ENCODE measurements at places on chromosomes 2 and 18. TPM values are rescaled to one million over a fixed set of nuclear protein-coding genes. Genes with fewer than 3 reads are reported as not detected.

GRCh38 chr18:75785206-75785605 lies 357.7 kb upstream of the SMIM21 start:
- no peak overlapping the region for H3K4me3 ChIP-seq
- no peaks in the 10 kb centered on the region for H3K36me3 ChIP-seq
- H3K27ac ChIP-seq, result no peak overlapping the region
- H3K4me1 ChIP-seq, result no peaks in the 10 kb centered on the region
- H3K27me3 ChIP-seq, result no peaks in the 10 kb centered on the region
- DNase-seq, result no peak

DNA sequence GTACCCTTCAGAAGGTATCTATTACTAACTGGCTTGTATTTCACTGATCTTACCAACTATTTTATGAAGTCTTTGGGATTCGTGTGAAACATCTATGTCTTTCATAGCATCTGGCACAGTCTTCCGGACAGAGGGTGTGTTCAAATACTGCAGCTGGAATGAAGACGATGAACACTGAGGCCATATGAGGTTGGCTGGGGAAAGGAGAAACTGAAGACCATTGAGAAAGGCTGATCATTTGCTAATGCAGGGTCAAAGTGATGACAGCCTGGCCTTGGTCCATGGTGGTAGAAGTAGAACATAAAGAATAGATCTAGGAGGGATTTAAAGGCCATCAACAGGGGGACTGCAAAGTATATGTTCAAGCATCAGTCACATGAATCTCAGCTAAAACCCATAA lies 132.7 kb downstream of the CCBE1 start:
- peaks cover 5% of the 10 kb centered on the region for H3K4me1 ChIP-seq
- DNase-seq, result no peak

SIX3 gene
- 0.17 TPM for total RNA-seq

PDCD1 gene
- 1.5 TPM for total RNA-seq

NTSR2 gene
- not detected for total RNA-seq

CWC22 gene
- total RNA-seq, result 20.3 TPM

LIMS2 gene
- total RNA-seq, result 342 TPM

DNA sequence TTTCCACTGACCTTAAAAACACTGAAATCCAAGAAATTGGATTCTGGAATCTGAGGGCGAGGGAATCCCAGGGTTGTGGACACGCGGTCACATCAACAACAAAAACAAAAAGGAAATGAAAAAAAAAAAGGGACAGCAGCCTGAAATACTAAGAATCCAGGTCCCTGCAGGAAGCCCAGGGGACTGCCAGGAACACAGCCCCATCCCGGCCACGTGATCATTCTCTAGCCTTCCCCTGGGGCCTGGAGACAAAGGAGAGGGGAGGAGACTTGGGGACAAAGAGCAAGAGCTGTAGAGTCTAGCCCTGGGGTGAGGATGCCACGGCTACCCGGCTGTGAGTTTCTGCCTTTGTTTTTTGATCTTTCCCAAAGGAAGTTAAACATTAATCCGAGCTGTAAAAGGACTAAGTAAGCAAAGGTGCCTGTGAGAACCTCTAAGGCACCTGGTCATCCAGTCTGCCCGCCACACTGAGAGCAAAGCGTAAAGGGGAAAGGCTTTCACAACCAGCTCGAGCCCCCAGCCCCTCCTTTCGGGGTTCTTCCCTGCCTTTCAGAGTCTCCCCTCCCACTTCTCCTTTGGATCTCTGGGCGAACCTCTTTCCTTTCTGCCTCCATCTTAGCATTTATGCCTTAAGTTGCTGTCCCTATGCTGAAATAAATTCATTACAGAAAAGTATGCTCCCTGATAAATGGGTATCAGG lies 57.9 kb upstream of the MSH2 start:
- peak overlapping the region; percentile 50 for H3K27ac ChIP-seq
- no peaks in the 10 kb centered on the region for H3K36me3 ChIP-seq
- DNase-seq, result no peak
- H3K4me3 ChIP-seq, result peak overlapping the region; percentile 37
- H3K4me1 ChIP-seq, result peaks cover 18% of the 10 kb centered on the region
- no peaks in the 10 kb centered on the region for H3K27me3 ChIP-seq

GRCh38 chr2:205428811-205429210 lies 253.5 kb upstream of the NRP2 start:
- H3K4me1 ChIP-seq, result no peaks in the 10 kb centered on the region
- no peaks in the 10 kb centered on the region for H3K36me3 ChIP-seq
- H3K4me3 ChIP-seq, result no peak overlapping the region
- no peak overlapping the region for H3K27ac ChIP-seq
- DNase-seq, result no peak

DNA sequence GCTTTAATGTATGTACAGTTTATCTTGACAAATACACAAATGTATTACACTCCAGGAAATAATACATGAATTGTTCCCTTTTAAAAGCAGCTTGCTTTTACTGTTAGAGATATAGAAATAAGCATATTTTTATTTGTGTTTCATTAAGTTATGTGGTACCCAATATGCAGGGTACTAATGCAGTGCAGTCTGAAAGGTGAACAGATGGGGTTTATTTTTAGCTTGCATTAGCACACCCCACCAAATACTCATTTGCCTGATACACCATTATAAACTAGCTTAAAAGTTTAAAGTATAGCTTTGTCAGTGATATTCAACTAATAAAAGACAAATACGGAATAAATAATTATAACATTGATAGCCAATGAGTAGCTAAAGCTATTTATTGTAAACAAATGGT lies 394.7 kb upstream of the ZNF804A start:
- no peak overlapping the region for H3K27ac ChIP-seq
- no peak overlapping the region for H3K4me3 ChIP-seq
- no peaks in the 10 kb centered on the region for H3K4me1 ChIP-seq
- DNase-seq, result no peak

GRCh38 chr2:383888-384287 lies 96.0 kb upstream of the ALKAL2 start:
- H3K36me3 ChIP-seq, result no peaks in the 10 kb centered on the region
- H3K27ac ChIP-seq, result no peak overlapping the region
- DNase-seq, result peak; percentile 62
- H3K4me3 ChIP-seq, result no peak overlapping the region
- H3K27me3 ChIP-seq, result no peaks in the 10 kb centered on the region
- H3K4me1 ChIP-seq, result no peaks in the 10 kb centered on the region

STPG4 gene
- not detected for total RNA-seq

RAPGEF4 gene
- total RNA-seq, result 3.7 TPM

Measured in esophagus muscularis mucosa (tissue), 4 donors.